ENCODE measurements at places on chromosomes 13 and 19. TPM values are rescaled to one million over a fixed set of nuclear protein-coding genes. Genes with fewer than 3 reads are reported as not detected.

Gene UBE2L5
- not detected for total RNA-seq

Gene PABPC3
- 0.26 TPM for total RNA-seq

Gene SPACA7
- not detected for total RNA-seq

Gene RFPL4A
- not detected for total RNA-seq

Gene PNMA8A
- 22.6 TPM for total RNA-seq

Gene USHBP1
- 6.4 TPM for total RNA-seq

Gene LILRB5
- total RNA-seq = 0.09 TPM

Gene KASH5
- 0.39 TPM for total RNA-seq

- no peak overlapping the region for H3K27ac ChIP-seq
- peaks cover 7% of the 10 kb centered on the region for H3K4me1 ChIP-seq
- peak; percentile 41 for DNase-seq
- no peaks in the 10 kb centered on the region for H3K27me3 ChIP-seq
- H3K4me3 ChIP-seq = no peak overlapping the region
- H3K36me3 ChIP-seq = peaks cover 85% of the 10 kb centered on the region
These were observed 33.8 kb upstream of the GARRE1 start for GRCh38 chr19:34220472-34221063.

DNA sequence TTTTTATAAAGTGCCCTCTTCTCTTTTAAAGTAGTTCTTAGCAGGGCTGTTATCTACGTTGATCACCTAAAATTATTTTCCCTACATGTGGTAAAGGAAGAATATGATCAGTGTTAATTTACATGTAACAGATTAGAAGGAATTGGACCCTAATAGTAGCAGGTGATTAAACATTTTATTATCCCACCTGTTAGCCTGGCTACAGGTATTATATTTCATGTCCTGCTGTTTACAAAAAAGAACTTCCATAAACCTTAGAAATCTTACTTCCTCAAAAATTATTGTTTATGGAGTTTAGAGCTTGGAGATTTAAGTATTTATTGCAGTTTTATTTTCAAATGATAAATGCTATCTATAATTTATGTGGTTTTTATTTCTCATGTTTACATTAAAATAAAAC, 1226.7 kb downstream of the UQCRFS1 start:
- no peak for DNase-seq
- H3K36me3 ChIP-seq = no peaks in the 10 kb centered on the region
- H3K4me3 ChIP-seq = no peak overlapping the region
- H3K27ac ChIP-seq = no peak overlapping the region
- H3K4me1 ChIP-seq = no peaks in the 10 kb centered on the region

DNA sequence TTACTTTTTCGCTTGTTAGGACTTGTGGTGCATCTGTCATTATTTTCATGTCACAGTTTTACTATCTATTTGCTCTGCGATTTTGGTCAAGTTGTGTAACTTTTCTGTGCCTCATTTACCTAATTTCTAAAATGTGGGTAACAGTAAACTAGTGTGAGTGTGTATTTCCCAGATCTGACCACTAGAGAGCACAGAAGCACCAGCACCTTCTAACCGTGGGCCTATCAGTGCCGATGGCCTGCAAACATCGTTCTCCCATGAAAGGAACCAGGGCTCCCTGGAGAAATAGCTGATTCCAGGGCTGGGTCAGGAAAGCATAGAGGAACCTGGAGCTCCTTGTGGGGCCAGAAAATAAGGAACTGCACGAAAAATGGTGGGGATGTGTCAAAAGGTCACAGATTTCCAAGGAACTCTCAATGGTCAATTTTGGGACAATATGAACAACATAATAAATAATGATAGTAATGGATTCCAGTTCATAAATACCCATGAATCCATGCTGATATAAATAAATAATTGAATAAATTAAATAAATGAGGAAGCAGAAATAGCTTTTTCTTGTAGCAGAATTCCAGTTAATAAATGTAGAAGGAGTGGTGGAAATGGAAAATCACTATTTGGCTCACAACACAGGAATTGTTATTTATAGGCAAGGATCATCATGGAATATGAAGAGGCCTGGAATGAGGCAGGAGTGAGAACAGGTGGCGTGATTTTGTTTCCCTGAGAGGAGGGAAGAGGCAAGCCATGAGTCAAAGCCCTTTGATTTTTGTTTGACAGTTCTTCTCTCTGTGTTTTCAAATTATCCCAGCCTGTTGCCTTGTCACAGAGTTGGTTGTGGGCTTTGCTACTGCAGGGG, 31.1 kb downstream of the CEACAM8 start:
- H3K27ac ChIP-seq = no peak overlapping the region
- peaks cover under 1% of the 10 kb centered on the region for H3K4me1 ChIP-seq
- no peaks in the 10 kb centered on the region for H3K27me3 ChIP-seq
- H3K36me3 ChIP-seq = no peaks in the 10 kb centered on the region
- no peak overlapping the region for H3K4me3 ChIP-seq

GRCh38 chr19:16877581-16877980, 11.2 kb upstream of the F2RL3 start:
- no peak overlapping the region for H3K27ac ChIP-seq
- no peak for DNase-seq
- no peak overlapping the region for H3K4me3 ChIP-seq
- H3K36me3 ChIP-seq = peaks cover 83% of the 10 kb centered on the region

GRCh38 chr19:18657590-18658365, 20.9 kb downstream of the KLHL26 start:
- no peaks in the 10 kb centered on the region for H3K27me3 ChIP-seq
- DNase-seq = peak; percentile 52
- no peak overlapping the region for H3K4me3 ChIP-seq
- no peak overlapping the region for H3K27ac ChIP-seq
- H3K36me3 ChIP-seq = no peaks in the 10 kb centered on the region

GRCh38 chr19:19418555-19419260, 13.2 kb downstream of the GATAD2A start:
- H3K4me1 ChIP-seq = peaks cover 2% of the 10 kb centered on the region
- H3K36me3 ChIP-seq = peaks cover 24% of the 10 kb centered on the region
- no peak overlapping the region for H3K4me3 ChIP-seq
- no peak overlapping the region for H3K27ac ChIP-seq
- DNase-seq = no peak
- H3K27me3 ChIP-seq = no peaks in the 10 kb centered on the region

DNA sequence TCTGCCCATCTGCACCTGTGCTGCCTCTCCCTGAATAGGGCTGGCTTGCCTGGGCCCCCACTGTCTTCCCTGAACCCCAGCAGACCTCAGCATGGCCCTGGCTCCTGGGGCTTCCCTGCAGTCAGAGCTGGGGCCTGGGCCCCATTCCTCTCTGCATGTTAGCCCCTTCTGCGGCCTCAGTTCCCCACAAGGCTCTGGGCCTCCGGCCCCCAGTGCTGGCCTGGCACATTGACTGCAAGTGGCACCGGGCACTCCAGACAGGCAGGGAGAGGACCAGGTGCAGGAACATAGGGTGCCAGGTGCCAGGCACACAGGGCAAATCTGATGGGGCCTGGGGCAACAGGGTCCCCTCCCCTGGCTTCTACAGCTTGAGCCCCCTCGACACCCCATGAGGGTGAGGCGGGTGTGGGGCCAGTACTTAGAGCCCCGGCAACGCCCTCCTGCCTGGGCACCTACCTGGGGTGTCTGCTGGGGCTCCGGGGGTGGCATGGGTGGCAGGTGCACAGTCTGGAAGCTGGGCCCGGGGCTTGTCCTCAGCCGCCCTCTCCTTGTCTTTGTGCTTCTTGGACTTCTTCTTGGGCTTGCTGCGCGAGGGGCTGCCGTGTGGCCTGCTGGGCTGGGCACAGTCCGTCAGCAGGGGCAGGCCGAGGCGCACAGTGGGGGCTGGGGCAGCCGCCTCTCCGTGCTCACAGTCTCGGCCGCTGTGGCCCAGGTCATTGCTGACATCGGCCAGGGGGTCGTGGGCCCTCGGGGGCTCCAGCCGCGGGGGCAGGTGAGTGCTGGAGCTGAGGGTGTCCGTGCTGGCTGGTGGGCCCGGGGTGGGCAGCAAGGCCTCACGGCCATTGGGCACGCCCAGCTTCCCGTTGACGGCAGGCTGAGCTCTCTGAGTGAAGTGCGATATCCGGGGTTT, 12.3 kb upstream of the ISYNA1 start:
- no peaks in the 10 kb centered on the region for H3K4me1 ChIP-seq
- peak overlapping the region; percentile 59 for H3K4me3 ChIP-seq
- H3K27me3 ChIP-seq = no peaks in the 10 kb centered on the region
- peaks cover 22% of the 10 kb centered on the region for H3K36me3 ChIP-seq
- H3K27ac ChIP-seq = no peak overlapping the region
- DNase-seq = no peak

- no peaks in the 10 kb centered on the region for H3K27me3 ChIP-seq
- H3K4me3 ChIP-seq = no peak overlapping the region
- DNase-seq = no peak
These were observed 330.4 kb downstream of the RFC3 start for GRCh38 chr13:34148359-34148758.

DNA sequence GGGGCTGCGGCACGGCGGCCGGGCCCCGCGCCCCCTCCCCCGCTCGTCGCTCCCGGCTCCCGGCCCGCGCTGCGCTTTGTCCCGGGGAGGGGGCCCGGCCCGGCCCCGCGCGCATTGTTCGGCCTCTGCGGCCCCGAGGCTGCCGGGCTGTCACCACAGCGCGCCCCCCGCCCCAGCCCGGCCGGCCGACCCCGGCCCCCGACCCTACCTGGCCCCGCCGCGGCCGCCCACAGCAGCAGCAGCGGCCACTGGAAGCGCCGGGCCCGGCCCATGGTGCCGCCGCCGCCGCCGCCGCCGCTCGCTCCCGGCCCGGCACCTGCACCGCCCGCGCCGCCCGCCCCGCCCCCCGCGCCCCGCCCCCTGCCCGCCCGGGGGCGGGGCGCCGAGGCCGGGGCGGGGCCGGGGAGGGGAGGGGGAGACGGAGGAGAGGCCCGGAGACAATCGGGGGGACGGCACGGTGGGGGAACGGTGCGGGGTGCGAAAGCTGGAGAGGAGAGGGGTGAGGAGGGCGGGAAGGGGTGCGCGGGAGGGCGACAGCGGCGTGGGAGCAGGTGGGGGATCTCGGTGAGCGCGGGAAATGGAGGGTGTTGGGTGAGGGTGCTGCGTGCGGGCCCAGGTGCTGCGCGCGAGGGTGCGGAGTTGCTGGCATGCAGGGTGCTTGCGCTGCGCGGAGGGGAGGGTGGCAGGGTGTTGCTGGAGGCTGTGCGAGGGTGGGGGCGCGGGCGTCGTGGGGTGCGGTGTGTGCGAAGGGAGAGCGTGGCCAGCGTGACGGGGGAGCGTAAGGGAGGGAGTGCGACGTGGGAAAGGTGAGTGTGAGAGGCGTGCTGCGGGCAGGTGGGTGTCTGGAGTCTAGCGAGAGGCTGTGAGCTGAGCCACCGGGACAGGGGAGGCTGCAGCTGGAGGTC, at the start of gene CADM4:
TSS of gene CADM4 (minus strand) at position 332 of the 905 bp plus-strand sequence. CDS start at position 272, 60 bp downstream.
- peak within 1 kb of the TSS; percentile 95 for H3K4me3 ChIP-seq
- peaks cover 2% of the 10 kb centered on the region for H3K4me1 ChIP-seq
- H3K27me3 ChIP-seq = peaks cover 24% of the 10 kb centered on the region
- DNase-seq = peak; percentile 46

- H3K27me3 ChIP-seq = no peaks in the 10 kb centered on the region
- H3K4me3 ChIP-seq = no peak overlapping the region
- H3K27ac ChIP-seq = no peak overlapping the region
- no peaks in the 10 kb centered on the region for H3K36me3 ChIP-seq
- no peaks in the 10 kb centered on the region for H3K4me1 ChIP-seq
These were observed 36.8 kb downstream of the GPR42 start for GRCh38 chr19:35407619-35408018.

DNA sequence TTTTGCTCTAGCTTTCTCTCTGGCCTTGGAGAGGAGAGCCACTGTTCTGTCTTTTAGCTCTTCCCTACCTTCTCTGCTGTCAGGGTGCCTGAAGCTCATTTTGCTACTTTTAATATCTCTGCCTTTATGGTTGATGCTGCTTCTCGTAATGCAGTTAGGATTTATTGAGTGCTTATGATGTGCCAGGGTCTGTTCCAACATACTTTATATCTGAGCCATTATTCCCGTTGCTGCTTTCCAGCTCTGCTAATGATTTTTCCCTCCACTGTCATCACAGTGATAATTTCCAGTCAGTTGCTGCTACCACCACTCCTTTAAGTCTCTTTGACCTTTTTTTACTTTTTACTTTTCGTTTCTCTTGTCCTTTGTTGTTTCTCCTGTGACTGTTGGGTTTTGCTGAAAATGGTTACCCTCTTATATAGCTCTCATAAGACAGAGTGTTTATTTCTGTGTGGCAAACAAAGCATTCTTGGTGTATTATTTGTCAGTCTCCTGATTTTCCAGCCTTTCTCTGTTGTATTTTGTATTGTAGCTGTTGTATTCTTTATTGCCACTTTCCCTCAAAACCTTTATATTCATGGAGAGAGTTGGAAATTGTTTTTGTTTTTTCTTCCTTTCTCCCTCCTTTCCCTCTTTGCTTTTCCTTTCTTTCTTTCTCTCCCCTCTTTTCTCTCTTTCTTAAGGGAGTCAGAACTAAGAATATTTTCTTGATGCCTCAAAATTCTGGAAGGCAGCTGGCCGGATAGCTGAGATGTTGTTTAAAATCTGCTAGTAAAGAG, 37.4 kb downstream of the COG6 start:
- no peak for DNase-seq
- H3K4me1 ChIP-seq = no peaks in the 10 kb centered on the region
- H3K36me3 ChIP-seq = no peaks in the 10 kb centered on the region

DNA sequence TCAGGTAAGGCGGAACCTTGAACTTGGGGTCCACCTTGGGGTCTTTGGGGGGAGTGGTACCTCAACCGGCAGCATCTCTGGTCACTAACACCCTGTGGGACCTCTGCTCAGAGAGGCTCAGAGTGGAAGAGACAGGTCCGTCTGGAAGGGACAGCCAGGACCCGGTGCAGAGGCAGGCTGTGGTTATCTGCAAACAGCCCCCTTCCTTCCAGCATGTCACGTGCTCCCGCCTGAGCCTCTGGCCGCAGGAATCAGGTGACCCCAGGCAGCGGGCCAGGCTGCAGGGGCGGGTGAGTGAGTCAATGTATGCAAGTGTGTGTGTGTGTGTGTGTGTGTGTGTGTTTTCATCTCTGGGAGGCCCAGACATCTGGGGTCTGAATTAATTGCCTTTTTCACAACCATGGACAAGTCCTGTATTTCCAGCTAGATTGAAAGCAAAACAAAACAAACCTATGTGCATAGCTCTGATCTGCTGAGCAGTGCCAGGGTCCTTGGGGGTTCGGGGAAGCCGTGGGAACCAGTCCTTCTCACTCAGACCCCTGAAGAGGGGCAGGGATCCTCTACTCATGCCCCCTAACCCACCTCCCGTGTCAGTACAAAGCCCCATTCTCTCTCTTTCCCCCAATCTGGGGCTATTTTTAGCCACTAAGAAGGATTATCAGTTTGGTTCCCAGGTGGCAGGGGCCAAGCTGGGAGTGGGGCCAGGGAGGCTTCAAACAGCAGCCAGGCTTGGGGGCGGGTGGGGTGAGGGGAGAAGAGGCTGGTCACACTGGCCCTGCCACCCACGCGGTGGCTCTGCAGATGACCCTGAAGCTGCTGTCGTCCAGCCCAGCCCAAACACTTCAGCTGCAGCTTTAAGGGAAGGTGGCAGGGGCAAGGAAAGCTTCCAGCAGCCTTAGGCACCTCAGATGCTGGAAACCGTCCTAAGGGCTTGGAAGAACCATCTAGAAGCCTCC, 31.4 kb downstream of the CERS4 start:
- H3K36me3 ChIP-seq = peaks cover 31% of the 10 kb centered on the region
- peak overlapping the region; percentile 57 for H3K4me3 ChIP-seq
- peak overlapping the region; percentile 51 for H3K27ac ChIP-seq
- peaks cover 9% of the 10 kb centered on the region for H3K4me1 ChIP-seq
- peak; percentile 81 for DNase-seq

- H3K4me1 ChIP-seq = no peaks in the 10 kb centered on the region
- no peaks in the 10 kb centered on the region for H3K27me3 ChIP-seq
- DNase-seq = no peak
- no peak overlapping the region for H3K27ac ChIP-seq
- no peaks in the 10 kb centered on the region for H3K36me3 ChIP-seq
- H3K4me3 ChIP-seq = no peak overlapping the region
These were observed 60.7 kb upstream of the URI1 start for GRCh38 chr19:29881386-29881785.

GRCh38 chr13:96904232-96904631, 90.0 kb downstream of the OXGR1 start:
- H3K4me1 ChIP-seq = no peaks in the 10 kb centered on the region
- no peak for DNase-seq
- H3K4me3 ChIP-seq = no peak overlapping the region

Data from H9 (cell line).